ENCODE measurements at places on chromosomes 11 and 22.

- no peak overlapping the region for H3K27ac ChIP-seq
- no peak for DNase-seq
- peaks cover 33% of the 10 kb centered on the region for H3K27me3 ChIP-seq
- H3K4me1 ChIP-seq = no peaks in the 10 kb centered on the region
- H3K4me3 ChIP-seq = no peak overlapping the region
Observed at GRCh38 chr22:45103756-45104155, 60.0 kb upstream of the NUP50 start.

GRCh38 chr11:93526346-93526633 is 16.9 kb downstream of the SMCO4 start:
- H3K4me1 ChIP-seq = no peaks in the 10 kb centered on the region
- H3K4me3 ChIP-seq = no peak overlapping the region
- H3K27ac ChIP-seq = no peak overlapping the region
- no peak for DNase-seq

DNA sequence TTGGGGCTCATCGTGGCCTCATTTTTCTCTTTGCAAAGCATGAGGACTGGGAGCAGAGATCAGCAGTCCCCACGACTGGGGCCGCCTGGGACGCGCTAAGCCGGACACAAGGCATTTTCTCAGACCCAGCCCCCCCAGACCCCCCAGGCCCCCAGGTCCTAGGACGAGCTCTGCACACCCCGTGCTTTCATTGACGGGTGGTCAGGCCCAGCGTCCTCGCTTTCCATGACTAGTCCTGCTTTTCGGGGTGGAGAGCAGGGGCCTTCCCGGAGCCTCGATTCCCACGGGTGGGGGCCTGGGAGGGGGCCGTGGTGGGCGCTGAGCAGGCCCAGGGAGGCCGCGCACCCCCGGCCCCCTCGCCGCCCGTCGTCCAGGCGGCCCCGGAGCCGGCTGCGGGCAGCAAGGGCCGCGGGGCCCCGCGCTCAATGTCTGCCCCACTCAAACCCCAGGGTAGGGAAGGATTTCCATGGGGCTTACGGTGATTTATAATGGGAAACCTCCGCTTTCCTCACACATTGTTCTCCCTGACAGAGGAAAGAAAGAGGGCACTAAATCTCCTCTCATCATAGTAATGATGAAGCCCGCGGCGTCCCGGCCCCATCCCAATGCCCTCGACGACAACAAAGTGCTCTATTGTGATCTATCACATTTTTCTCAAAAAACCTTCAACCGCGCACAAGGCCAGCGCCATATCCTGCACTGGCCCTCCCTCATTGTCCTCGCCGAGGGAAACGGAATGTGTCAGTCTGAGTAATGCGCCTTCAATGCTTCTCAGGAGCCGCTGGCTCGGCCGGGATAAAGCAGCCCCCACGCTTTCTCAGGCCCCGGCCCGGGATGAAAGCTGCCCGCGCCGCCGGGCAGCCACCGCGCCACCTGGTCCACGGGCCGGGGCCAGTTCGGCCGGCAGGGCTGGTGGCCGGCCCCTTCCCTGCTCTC is 10.4 kb upstream of the LINC01488 start:
- no peak for DNase-seq
- H3K4me3 ChIP-seq = no peak overlapping the region
- H3K27ac ChIP-seq = no peak overlapping the region
- H3K4me1 ChIP-seq = no peaks in the 10 kb centered on the region
- no peaks in the 10 kb centered on the region for H3K36me3 ChIP-seq
- H3K27me3 ChIP-seq = no peaks in the 10 kb centered on the region

DNA sequence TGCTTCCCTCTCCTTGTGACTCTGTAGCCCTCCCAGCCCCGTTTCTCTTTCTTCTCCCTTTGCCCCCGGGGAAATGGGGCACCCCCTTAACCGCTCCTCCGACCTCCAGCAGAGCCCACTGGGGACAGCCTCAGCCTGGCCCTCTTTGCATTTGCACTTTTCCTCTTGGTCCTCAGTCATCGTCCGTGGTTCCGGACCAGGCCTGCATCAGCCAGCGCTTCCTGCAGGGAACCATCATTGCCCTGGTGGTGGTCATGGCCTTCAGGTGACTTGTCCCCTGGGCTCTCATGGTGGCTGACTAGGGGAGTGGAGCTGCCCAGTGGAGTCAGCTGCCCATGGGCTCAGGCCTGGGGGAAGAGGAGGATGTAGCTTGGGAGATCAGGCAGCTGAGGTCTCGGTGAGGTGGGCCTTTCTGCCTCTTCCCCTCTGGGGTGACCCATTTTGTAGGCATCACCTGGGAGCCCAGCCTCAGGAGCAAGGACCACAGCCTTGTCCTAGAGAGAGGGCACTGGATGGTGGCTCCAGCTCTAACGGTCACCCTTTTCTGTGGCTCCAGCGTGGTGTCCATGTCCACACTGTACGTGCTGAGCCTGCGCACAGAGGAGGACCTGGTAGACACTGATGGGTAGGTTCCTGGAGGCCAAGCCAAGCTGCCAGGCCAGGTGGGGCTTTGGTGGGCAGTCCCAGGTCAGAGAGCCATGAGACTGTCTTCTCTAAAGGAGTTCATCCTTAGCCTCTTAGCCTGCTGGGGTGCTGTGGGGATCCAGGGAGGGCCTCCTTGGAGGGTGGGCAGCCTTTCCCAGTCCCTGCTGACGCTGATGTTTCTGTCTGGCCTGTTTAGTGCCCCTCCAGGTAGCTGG is 12.5 kb downstream of the TMEM258 start:
- H3K27ac ChIP-seq = no peak overlapping the region
- H3K36me3 ChIP-seq = no peaks in the 10 kb centered on the region
- no peak for DNase-seq
- no peak overlapping the region for H3K4me3 ChIP-seq
- no peaks in the 10 kb centered on the region for H3K27me3 ChIP-seq
- peaks cover 11% of the 10 kb centered on the region for H3K4me1 ChIP-seq

GRCh38 chr11:61533401-61533800 is 24.9 kb downstream of the LRRC10B start:
- no peaks in the 10 kb centered on the region for H3K36me3 ChIP-seq
- DNase-seq = no peak
- H3K4me1 ChIP-seq = no peaks in the 10 kb centered on the region
- H3K27me3 ChIP-seq = peaks cover 80% of the 10 kb centered on the region

- H3K27me3 ChIP-seq = no peaks in the 10 kb centered on the region
- no peak for DNase-seq
- H3K4me3 ChIP-seq = no peak overlapping the region
- peaks cover 13% of the 10 kb centered on the region for H3K36me3 ChIP-seq
- H3K4me1 ChIP-seq = no peaks in the 10 kb centered on the region
Observed at GRCh38 chr11:110455718-110456117, 26.0 kb downstream of the FDX1 start.

- DNase-seq = no peak
- no peaks in the 10 kb centered on the region for H3K27me3 ChIP-seq
- no peak overlapping the region for H3K4me3 ChIP-seq
- H3K27ac ChIP-seq = no peak overlapping the region
- H3K4me1 ChIP-seq = peaks cover 16% of the 10 kb centered on the region
Observed at GRCh38 chr11:66651016-66651415, 12.5 kb downstream of the RBM4 start.

GRCh38 chr11:33624083-33624482 is 76.5 kb downstream of the C11orf91 start:
- no peaks in the 10 kb centered on the region for H3K27me3 ChIP-seq
- H3K36me3 ChIP-seq = no peaks in the 10 kb centered on the region
- DNase-seq = no peak
- H3K4me1 ChIP-seq = peaks cover 6% of the 10 kb centered on the region
- H3K27ac ChIP-seq = no peak overlapping the region

- H3K4me1 ChIP-seq = no peaks in the 10 kb centered on the region
- H3K4me3 ChIP-seq = no peak overlapping the region
- H3K27ac ChIP-seq = no peak overlapping the region
- H3K27me3 ChIP-seq = no peaks in the 10 kb centered on the region
- no peaks in the 10 kb centered on the region for H3K36me3 ChIP-seq
- no peak for DNase-seq
Observed at GRCh38 chr11:57387289-57388030, 3.0 kb downstream of the PRG2 start.

DNA sequence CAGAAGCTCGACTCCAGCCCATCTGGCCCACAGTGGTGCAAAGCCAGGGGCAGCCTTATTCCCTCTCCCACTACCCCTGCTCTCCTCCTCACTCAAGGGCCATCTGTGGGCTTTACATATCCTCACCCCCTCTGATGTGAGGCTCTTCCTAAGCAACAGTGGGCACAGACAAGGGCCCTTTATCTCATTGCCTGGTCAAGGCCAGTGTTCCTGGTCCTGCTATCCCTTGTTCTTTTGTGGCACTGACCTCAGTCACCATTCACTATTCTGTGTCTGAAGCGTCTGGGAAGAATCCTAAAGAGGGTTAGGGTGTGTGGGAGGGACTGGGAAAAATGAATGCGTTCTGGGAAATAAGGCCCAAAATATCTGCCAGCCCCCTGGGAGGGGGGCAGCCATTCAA is 7.3 kb downstream of the DNAL4 start:
- H3K27me3 ChIP-seq = no peaks in the 10 kb centered on the region
- DNase-seq = no peak
- H3K4me3 ChIP-seq = no peak overlapping the region
- H3K36me3 ChIP-seq = peaks cover 22% of the 10 kb centered on the region
- peaks cover 15% of the 10 kb centered on the region for H3K4me1 ChIP-seq

DNA sequence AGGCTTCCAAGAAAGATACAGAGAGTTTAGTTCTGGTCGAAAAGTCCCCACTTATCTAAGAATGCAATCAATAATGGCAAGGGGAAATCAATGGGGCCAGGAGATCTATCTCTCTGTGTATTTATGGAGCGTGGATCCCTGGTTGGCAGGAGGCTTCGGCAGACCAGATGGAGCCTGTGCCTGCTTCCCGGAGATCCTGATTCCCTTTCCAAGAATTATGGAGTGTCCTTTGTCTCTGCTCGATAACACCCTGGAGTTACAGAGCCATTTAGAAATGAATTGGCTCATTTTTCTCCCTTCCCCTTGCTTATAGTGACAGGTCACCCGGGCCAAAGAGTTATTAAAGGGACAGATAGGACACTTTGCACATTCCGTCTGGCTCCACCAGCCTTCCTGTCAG is 92.4 kb downstream of the ISX start:
- H3K27me3 ChIP-seq = no peaks in the 10 kb centered on the region
- DNase-seq = no peak
- H3K36me3 ChIP-seq = no peaks in the 10 kb centered on the region

- no peaks in the 10 kb centered on the region for H3K36me3 ChIP-seq
- no peaks in the 10 kb centered on the region for H3K4me1 ChIP-seq
- H3K4me3 ChIP-seq = no peak overlapping the region
- DNase-seq = no peak
- H3K27ac ChIP-seq = no peak overlapping the region
- no peaks in the 10 kb centered on the region for H3K27me3 ChIP-seq
Observed at GRCh38 chr11:77503006-77503405, 29.1 kb upstream of the PAK1 start.

DNA sequence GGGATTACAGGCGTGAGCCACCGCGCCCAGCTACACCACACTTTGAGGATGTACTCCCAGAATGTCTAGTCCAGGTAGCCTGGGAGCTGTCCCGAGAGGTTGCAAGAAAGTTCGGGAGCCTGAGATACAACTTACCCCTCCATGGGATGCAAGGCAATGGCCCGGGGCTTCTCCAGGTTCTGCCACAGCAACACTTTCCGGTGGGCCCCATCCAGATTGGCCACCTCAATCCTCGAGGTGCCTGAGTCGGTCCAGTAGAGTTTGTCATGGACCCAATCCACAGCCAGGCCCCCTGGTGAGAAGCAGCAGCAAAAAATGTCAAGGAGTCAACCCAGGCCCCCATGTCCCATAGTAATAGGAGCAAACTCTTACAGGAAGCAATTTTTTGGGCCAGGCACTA is 25.5 kb downstream of the LRP4 start:
- H3K27me3 ChIP-seq = no peaks in the 10 kb centered on the region
- H3K4me3 ChIP-seq = no peak overlapping the region
- DNase-seq = no peak
- peaks cover 6% of the 10 kb centered on the region for H3K36me3 ChIP-seq

DNA sequence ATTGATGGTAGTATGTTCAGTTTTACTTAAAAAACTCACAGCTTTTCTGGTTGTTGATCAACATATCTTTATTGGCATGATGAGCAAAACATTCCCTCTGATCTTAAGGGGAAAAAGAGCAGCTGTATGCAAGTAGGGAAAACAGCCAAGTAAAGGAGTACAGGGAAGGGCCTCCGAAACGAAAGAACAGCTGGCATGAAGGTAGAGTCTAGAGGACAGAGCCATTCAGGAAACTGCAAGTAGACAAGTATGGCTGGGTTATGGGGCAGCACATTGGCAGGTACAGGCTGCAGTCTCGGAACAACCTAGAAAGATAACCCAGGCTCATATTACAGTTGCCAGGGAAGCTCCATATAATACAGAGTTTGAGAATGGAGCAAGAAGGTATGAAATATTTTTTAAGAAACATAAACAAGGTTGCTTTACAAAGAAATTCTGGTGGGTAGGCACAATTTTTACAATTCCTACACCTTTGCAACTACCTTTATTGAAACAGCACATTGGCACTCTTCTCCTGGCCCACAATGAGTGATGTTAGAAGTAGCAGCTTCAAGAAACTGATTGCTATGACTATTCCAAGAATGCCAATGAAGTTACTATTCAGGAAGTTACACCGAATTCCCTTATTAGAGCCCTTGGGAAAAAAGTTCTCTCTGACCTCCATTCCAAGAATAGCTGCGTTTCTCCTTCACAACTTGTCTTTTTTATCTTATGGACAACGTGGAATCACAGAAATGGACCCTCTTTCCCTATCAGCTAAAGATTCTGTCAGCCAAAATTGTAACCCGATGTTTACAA is 45.2 kb downstream of the LGR4 start:
- no peak overlapping the region for H3K4me3 ChIP-seq
- DNase-seq = no peak
- peaks cover 31% of the 10 kb centered on the region for H3K4me1 ChIP-seq
- no peaks in the 10 kb centered on the region for H3K36me3 ChIP-seq

DNA sequence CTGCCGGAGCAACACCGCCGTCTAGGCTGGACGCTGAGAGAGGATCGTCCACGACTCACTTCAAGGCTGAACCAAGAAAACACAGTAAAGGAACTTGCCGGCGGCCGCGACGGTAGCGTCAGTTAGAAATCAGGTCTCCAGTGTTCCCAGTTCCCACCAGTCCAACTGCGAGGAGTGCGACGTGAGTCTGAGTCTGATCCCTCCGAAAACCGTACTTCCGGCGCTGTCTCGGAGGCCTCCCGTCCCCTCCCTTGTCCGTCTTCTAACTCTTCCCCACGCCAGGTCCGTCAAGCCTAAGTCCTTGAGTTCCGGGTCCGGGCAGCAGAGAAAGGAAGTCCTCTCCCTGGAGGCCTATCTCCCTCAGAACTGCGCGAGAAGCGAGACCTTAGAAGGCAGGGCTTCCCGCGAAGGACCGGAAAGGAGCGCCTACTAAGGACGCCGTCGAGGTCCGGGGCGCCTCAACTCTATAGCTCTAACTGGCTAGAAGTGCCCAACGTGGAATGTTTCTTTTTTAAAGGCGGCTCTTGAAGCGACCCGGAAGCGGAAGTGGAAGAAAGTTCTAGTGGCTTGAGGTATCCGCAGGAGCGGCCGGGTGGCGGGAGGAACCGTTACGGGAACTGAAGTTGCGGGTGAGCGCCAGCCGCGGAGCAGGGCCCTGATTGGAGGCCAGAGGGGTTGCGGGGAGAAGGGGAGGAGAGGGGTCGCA is at the start of the genes BANF1 and EIF1AD:
TSS of gene BANF1 (plus strand) at position 562 of the 706 bp plus-strand sequence. CDS start 748 bp downstream, outside the sequence.
TSS of gene EIF1AD (minus strand) at position 216 of the 706 bp plus-strand sequence. CDS start 1,768 bp downstream, outside the sequence.
- H3K4me3 ChIP-seq = peak within 1 kb of the TSS; percentile 84
- peaks cover 65% of the 10 kb centered on the region for H3K36me3 ChIP-seq
- peak within 1 kb of the TSS; percentile 93 for H3K27ac ChIP-seq
- no peaks in the 10 kb centered on the region for H3K27me3 ChIP-seq
- DNase-seq = peak; percentile 96

- peaks cover 4% of the 10 kb centered on the region for H3K27me3 ChIP-seq
- no peak overlapping the region for H3K27ac ChIP-seq
- no peak for DNase-seq
- no peaks in the 10 kb centered on the region for H3K36me3 ChIP-seq
Observed at GRCh38 chr11:69102732-69103615, 52.8 kb upstream of the SMIM38 start.

- no peaks in the 10 kb centered on the region for H3K4me1 ChIP-seq
- no peaks in the 10 kb centered on the region for H3K36me3 ChIP-seq
- DNase-seq = peak; percentile 10
- no peak overlapping the region for H3K4me3 ChIP-seq
Observed at GRCh38 chr11:2759228-2760195, 59.7 kb upstream of the KCNQ1OT1 start.

Data from tibial artery (tissue), 4 donors.